ENCODE measurements at places on chromosomes 6 and 20. TPM values are rescaled to one million over a fixed set of nuclear protein-coding genes. Genes with fewer than 3 reads are reported as not detected.

MOG gene
- total RNA-seq: not detected

GRM1 gene
- total RNA-seq: not detected

CRISP3 gene
- total RNA-seq: not detected

PRICKLE4 gene
- total RNA-seq: 1.7 TPM

DNA sequence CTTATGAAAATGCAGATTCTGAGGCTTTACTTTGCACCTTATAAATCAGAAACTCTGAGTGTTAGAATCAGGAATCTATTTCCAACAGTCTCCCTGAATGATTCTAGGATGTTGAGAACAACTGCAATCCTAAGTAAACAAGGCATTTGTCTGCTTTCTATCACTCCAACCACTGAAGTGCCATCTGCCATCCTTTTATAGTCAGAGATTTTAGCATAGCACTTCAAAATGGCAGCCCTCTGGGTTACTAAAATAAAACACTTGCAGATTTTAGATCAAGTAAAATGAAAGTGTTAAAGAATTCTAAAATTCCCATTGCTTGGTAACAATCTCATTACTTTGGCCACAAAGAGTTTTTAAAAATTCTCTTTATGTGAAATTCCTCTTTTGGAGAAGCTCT, 258.9 kb downstream of the CD109 start:
- no peak for DNase-seq

- DNase-seq: peak; percentile 64
Measured at GRCh38 chr6:26158581-26159356, 71.5 kb downstream of the HFE start.

DNA sequence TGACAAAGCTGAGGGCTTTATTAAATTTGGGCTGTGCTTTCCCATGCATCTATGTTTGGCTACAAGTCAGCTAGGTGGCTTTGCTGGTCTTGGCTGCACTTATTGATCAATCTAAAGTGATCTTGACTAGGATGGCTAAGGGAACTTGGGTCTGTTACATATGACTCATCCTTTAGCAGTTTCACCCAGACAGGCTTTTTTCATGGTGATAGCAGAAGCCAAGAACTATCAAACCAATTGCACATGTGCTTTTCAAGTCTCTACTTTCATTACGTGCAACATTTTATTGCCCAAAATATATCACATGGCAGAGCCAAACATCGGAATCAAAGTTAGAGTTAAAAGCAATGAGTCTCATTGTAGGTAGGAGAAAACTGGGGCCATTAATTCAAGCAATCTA, 626.3 kb downstream of the TENT5A start:
- no peak for DNase-seq

DNA sequence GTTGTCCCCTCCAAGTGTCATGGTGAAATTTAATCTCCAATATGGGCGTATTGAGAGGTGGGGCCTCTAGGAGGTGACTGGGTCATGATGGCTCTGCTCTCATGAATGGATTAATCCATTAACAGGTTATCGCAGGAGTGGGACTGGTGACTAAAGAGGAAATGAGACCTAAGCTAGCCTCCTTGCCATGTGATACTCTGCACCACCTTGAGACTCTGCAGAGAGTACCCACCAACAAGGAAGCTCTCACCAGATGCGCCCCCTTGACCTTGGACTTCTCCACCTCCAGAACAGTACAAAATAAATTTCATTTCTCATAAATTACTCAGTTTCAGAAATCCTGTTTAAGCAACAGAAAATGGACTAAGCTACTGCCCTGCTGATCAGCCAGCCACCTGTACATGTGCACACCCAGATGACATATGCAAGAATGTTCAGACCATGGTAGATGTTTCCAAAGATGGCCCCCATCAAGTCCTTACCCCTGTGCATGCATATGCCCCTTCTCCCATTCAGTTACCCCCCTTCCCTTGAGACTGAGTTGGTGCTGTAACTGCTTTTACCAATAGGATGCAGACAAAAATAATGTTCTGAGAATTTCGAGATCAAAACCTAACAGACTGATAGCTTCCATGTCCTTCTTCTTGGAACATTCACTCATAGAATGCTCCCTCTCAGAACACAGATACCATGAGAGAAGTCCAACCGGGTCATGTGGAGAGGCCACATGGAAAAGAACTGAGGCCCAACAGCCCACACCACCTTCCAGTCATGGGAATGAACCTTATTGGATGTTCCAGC, 28.4 kb downstream of the MAP3K5 start:
- DNase-seq: no peak

DNA sequence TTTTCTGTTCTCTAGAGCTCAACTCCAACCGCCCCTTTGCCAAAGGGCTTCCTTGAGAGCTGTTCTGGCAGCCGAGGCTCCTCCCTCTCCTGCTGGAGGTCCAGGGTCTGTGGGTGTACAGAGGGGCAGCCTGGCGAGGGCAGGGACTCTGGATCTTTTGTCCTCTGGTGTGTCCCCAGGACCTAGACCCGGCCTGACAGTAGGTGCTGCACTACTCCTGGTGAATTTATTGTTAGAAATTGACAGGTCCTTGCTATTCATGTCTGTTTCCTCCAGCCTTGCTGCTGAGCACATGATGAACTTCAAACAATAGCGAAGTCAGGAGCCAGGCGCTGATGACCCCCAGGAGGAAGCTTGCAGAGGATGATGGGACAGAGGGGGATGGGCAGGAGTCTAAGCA, 234.7 kb upstream of the SULF2 start:
- DNase-seq: no peak

GRCh38 chr20:8722277-8722928, 346.5 kb upstream of the PLCB4 start:
- peak; percentile 88 for DNase-seq

- DNase-seq: peak; percentile 48
Measured at GRCh38 chr6:4130357-4130987, 4.9 kb downstream of the ECI2 start.

GRCh38 chr20:51945881-51946280, 143.6 kb upstream of the SALL4 start:
- DNase-seq: no peak

- peak; percentile 15 for DNase-seq
Measured at GRCh38 chr6:1110164-1110563, 201.7 kb upstream of the FOXQ1 start.

DNA sequence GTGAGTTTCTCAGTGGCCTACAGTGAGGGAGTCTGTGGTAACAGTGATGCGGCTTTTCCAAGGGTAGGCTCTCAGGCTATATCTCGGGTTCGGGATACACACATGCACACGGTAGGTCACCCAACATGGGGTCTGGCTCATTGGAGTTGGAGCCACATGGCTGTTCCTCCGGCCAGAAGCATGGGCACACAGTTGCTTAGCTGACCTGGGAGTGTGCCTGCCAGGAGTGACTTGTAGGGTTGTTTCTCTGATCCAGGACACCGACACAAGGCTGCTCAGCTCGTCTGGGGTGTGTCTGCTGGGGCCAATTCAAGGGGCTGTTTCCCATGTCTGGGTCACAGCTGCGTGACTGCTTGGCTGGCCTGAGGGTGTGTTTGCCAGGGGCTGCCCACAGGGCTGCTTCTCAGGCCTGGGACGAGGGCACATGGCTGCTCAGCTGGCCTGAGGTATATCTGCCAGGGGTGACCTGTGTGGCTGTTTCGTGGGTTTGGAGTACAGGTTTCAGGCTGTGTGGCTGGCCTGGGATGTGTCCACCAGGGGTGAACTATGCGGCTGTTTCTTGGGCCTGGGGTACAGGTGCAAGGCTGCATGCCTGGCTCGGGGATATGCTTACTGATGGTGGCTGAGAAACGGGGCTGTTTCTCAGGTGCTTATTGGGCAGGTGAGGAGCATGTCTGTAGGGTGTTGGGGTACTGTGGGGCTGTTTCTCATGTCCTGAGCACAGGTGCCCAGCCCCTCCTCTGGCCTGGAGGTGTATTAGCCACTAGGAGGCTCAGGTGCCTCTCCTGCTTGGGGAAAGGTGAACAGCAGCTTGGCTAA, 15.2 kb downstream of the KIF25 start:
- no peak for DNase-seq

- no peak for DNase-seq
Measured at GRCh38 chr20:59451066-59451630, 150.7 kb downstream of the EDN3 start.

GRCh38 chr20:2872459-2873009, 747 bp upstream of the PTPRA start:
- DNase-seq: peak; percentile 46

- no peak for DNase-seq
Measured at GRCh38 chr6:168616816-168617765, 176.1 kb downstream of the SMOC2 start.

Data from PC-3 (cell line).